Foreskin fibroblast (primary cell): ENCODE measurements at places on chromosomes 5 and 9.

DNA sequence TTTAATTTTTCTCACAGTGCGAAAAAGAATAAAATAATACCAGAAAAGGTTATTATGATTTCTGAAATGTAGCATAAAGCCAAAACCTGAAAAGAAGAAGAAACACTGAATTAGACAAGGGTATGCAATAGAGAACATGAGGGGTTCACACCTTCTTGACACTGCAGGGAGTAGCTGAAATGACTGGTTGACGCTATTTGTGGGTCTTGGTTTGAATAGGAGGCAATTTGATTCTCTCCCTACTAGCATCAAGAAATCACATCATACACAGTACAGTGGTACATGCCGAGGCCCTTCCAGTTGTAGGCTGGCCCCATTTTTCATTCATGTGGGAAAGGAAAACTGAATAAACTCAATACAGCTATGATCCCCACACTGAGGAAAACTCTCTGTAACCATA lies 68.6 kb downstream of the NR3C1 start:
- no peak for DNase-seq

DNA sequence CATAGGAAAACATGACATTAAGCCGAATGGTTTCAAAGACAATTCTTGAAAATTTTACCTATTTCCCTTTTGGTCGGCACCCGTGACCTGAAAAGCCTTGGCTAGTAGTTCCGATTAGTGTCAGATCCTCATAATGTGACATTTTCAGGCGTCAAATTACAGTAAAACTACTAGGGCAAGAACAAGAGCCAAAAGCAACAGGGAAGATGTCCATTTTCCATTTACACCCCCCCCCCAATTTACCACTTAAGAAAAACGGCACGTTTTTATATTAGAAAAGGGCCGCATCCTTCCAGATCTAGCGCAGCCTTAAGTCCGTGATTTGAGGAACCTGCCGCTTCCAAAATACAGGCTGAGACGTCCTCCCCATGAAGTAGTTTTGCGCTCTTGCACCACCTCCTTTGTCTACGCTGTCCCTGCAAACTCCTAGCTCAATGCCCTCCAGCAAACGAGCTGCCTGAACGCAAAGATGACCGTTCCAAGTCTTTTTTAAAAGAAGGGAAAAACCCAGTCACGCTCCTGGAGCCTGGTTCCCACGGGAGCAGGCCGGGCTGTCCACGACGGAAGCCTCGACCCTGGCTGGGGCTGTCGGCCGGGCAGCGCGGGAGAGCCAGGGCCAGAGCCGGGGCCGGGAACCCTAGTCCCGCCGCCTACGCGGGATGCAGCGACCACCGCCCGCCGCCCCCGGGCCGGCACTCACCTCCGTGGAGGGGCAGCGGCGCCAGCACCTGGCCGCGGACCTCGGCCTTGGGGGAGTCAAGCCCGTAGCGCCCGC lies 616 bp downstream of the RNF130 start:
- peak; percentile 41 for DNase-seq

GRCh38 chr9:115232181-115232774 lies 114.3 kb upstream of the TNC start:
- no peak for DNase-seq

DNA sequence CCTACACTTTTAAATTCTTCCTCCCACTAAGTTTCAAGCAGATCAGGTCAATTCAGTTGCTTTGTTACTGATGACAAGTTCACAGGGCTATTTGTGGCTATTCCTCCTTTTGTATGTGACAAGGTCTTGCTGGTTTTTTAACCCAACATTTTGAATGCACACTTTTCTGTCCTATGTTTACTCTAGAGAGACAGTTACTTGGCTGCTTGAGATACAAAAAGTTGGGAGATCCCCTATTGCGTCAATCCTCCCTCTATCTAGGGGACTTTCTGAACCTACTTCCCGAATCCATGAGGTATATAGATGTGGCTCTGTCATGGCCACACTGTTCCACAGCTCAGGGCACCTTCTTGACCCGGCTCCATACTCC lies 386.7 kb downstream of the NTRK2 start:
- no peak for DNase-seq

DNA sequence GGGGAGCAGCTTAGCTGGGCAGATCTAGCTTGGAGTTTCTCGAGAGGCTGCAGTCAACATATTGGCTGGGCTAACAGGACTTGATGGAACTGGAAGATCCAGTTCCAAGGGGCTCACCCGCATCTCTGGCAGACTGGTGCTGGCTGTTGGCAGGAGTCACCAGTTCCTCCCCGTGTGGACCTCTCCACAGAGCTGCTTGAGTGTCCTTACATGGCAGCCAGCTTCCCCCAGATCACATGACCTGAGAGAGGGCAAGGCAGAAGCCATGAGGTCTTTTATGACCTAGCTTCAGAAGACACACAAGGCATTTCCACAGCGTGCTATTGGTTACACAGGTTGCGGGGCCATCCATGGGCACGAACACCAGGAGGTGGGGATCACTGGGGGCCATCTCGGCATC lies 26.4 kb upstream of the RXRA start:
- no peak for DNase-seq

DNA sequence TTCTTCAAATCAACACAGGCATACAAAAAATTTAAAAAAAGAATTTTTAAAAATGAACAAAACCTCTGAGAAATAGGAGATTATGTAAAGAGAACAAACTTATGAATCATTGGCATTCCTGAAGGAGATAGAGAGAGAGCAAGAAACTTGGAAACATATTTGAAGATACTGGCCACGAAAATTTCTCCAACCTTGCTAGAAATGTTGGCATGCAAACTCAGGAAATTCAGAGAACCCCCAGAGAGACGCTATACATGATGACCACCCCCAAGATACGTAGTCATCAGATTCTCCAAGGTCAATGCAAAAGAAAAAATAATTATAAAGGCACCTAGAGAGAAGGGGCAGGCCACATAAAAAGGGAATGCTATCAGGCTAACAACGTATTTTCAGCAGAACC lies 472.5 kb downstream of the MTRR start:
- DNase-seq, result no peak

- DNase-seq, result peak; percentile 17
Measured at GRCh38 chr5:74798977-74799911, 32.2 kb downstream of the NSA2 start.

DNA sequence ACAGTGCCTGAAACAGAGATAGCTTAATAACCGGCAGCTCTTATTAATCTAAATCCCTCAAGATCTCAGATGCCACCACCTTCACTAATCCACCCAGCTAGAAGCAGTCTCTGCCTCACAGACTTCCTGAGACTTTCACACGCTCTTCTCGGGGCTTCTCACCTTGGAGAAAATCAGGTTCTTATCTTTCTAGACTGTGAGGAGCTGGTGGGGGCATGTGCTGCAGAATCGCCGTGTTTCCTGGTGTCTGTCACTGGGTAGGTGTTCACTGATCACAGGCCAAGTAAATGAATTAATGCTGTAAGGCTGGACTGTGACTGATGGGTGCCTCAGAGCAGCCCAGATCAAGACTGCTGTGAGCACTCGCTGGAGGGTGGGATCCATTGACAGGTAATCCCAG lies 101.7 kb downstream of the PSD2 start:
- DNase-seq, result no peak

DNA sequence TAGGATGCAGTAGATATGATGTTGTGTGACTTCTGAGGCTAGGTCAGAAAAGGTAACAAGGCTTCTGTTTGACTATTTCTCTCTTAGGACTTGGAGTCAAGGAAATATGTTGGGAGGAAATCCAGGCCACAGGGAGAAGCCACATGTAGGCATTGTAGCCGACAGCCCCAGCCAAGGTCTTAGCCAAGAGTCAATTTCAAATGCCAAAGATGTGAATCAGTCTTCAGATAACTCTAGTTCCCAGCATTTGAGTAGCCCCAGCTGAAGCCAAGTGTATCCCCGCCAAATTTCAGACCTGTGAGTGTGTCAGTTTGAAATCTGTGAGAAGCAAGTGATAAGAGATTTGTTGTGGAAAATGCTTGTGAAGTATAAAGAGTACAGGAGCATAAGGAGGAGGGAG lies 38.1 kb upstream of the ISL1 start:
- DNase-seq, result peak; percentile 29

- peak; percentile 43 for DNase-seq
Measured at GRCh38 chr5:130135506-130135905, 231.2 kb downstream of the CHSY3 start.

DNA sequence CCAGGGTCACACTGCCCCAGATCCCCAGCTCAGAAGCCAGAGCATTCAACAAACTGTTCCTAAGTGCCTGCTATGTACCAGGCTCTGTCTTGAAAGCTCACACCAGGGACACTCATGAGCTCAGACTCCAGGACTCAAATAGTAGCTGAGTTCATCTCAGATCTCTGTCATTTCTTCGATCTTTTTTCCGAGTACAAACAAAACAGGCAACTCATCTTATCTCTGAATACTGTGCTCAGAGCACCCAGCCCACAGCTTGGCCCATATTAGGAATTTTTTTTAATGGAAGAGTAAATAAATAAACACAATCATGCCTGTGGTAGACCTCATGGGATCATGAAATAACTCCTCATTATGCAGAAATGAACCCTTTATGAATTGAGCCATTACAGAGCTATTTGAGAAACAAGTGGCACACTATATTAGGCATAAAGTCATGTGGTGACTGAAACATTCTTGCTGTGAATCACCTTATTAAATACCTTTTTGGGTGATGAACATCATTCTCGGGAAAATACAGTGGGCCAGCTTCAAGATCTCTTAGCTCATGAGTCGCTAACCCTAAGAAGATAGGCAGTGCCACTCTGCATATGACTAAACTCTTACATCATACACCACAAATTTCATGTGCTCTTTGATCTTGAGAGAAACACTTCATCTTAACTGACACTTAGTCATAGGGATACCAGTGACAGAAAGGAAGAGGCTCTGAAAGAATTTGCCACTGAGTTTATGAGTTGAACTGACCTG lies 9.9 kb downstream of the SH3RF2 start:
- DNase-seq, result peak; percentile 74

DNA sequence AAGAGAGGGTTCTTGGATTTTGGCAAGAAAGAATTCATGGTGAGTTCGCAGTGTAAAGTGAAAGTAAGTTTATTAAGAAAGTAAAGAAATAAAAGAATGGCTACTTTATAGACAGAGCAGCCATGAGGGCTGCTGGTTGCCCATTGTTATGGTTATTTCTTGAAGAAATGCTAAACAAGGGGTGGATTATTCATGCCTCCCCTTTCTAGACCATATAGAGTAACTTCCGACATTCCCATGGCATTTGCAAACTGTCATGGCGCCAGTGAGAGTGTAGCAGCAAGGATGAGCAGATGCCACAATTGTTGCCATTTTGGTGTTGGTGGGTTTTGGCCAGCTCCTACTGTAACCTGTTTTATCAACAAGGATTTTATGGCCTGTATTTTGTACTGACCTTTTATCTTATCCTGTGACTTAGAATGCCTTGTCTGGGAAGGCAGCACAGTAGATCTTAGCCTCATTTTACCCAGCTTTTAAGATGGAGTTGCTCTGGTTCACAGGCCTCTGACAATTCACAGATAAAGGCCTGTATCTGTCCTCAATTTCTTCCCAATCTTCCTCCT lies 1026.1 kb upstream of the DMAC1 start:
- no peak for DNase-seq

GRCh38 chr9:114433086-114433485 lies 45.3 kb upstream of the AKNA start:
- no peak for DNase-seq

- DNase-seq, result peak; percentile 64
Measured at GRCh38 chr5:59328709-59329296, 564.7 kb downstream of the PDE4D start.

- no peak for DNase-seq
Measured at GRCh38 chr5:30040488-30041118, 1152.9 kb upstream of the CDH6 start.

DNA sequence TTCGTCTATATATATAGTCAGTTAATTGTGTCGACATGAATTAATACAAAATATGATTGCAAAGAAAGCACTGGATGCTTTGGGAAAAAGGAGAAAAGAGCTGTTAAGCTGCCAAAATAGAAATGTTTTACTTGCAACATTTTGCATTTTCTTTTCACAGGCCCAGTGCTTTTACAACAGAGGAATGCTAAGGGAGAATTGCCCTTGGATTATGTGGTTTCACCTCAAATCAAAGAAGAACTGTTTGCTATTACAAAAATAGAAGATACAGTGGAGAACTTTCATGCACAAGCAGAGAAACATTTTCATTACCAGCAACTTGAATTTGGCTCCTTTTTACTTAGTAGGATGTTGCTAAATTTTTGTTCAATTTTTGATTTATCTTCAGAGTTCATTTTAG lies 76.2 kb downstream of the SLF1 start:
- no peak for DNase-seq
